ENCODE measurements at places on chromosomes 12 and 14. TPM values are rescaled to one million over a fixed set of nuclear protein-coding genes. Genes with fewer than 3 reads are reported as not detected.

- DNase-seq, result no peak
Measured at GRCh38 chr12:117421068-117421752, 59.8 kb upstream of the NOS1 start.

DNA sequence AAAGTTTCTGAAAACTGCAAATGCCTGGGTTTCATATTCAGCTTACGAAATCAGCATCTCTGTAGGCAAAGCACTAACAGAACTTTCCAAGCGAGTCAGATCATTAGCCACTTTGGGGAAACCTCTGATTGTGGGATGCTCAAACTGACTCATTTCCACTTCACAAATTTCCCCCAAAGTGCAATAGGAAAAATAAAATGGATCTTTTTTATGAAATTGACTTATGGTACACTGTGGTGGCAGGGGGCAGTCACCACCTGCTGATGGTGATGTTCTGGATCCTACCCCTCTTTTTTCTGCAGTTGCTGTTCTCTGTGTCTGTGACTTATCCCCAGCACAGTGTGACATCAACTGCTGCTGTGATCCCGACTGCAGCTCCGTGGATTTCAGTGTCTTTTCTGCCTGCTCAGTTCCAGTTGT, 5.6 kb downstream of the TCTN1 start:
- DNase-seq, result no peak

Gene TAS2R50
- 0.47 TPM for total RNA-seq

Gene ABCC9
- 81.8 TPM for total RNA-seq

Measured in left ventricle myocardium inferior (tissue), 1 donor.